ENCODE measurements at places on chromosomes 1 and 21. TPM values are rescaled to one million over a fixed set of nuclear protein-coding genes. Genes with fewer than 3 reads are reported as not detected.

Gene GJA5
- total RNA-seq, result 0.55 TPM

Gene NPHP4
- 10.0 TPM for total RNA-seq

Gene ARHGAP30
- not detected for total RNA-seq

Gene MEF2D
- 19.6 TPM for total RNA-seq

Gene LMO4
- 56.4 TPM for total RNA-seq

Gene F13B
- total RNA-seq, result not detected

Gene NECTIN4
- 0.23 TPM for total RNA-seq

Gene AMY2A
- not detected for total RNA-seq

Gene SH2D2A
- total RNA-seq, result 12.8 TPM

Gene TTC13
- total RNA-seq, result 7.2 TPM

Gene NUF2
- total RNA-seq, result 26.8 TPM

Gene AADACL3
- total RNA-seq, result not detected

Gene TAS1R1
- total RNA-seq, result not detected

Gene ADAM15
- total RNA-seq, result 207 TPM

Gene SELE
- total RNA-seq, result not detected

Gene FAM3B
- total RNA-seq, result not detected

Gene OR10J1
- not detected for total RNA-seq

Gene RIIAD1
- total RNA-seq, result not detected

Gene HAPLN2
- not detected for total RNA-seq

Gene PDC
- total RNA-seq, result not detected

Gene LIN28A
- total RNA-seq, result not detected

Gene TMEM82
- not detected for total RNA-seq

Gene CFHR2
- total RNA-seq, result not detected

Gene SPRR2G
- not detected for total RNA-seq

Gene DYNLT4
- total RNA-seq, result not detected

Gene IL19
- not detected for total RNA-seq

Gene RGL1
- 0.62 TPM for total RNA-seq

Gene PINK1
- 106 TPM for total RNA-seq

Gene SPEN
- 14.8 TPM for total RNA-seq

Gene RNF220
- total RNA-seq, result 134 TPM

Gene WNT4
- not detected for total RNA-seq

Gene OR14K1
- not detected for total RNA-seq

Gene CDCA8
- 34.4 TPM for total RNA-seq

Gene SLC35F3
- total RNA-seq, result 8.3 TPM

Gene CDK18
- 12.7 TPM for total RNA-seq

Gene OR2T35
- not detected for total RNA-seq

Gene HSPA6
- total RNA-seq, result 0.27 TPM

Gene OR6K3
- not detected for total RNA-seq

Gene CTSS
- 3.0 TPM for total RNA-seq

Gene CD53
- not detected for total RNA-seq

Gene GNAT2
- total RNA-seq, result not detected

Gene AK5
- 0.86 TPM for total RNA-seq

Gene HLX
- 0.08 TPM for total RNA-seq

Gene CRYAA
- total RNA-seq, result not detected

Gene SIM2
- 0.08 TPM for total RNA-seq

Gene OR2G3
- not detected for total RNA-seq

Gene IL20
- 13.7 TPM for total RNA-seq

Gene PPIAL4G
- not detected for total RNA-seq

Gene PODN
- total RNA-seq, result not detected

Gene ADAMTS4
- 1.5 TPM for total RNA-seq

Gene TNNT2
- not detected for total RNA-seq

Gene CD1C
- total RNA-seq, result not detected

Gene ERG
- 0.04 TPM for total RNA-seq

Gene CHIA
- not detected for total RNA-seq

Gene PRR9
- not detected for total RNA-seq

Gene ROR1
- 1.3 TPM for total RNA-seq
